ENCODE measurements at places on chromosomes 7 and 10.

DNA sequence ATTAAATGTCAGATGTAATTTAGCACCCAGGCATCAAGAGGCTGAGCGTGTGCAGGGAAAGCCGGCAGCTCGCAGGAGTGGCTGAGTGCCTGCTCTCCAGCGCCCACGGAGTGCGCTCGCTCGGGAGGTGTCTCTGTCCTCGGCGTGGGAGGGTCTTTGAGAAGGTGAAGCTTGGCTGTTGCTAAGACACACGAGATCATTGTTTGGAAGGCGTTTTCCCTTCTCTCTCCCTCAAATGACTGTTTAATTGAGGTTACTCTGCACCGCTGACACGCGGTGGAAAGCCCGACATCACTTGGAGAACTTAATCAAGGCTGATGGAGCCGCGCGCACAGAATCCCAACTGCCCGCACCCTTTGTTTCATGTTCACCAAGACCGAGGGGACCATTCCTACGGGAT is 414.6 kb downstream of the DNAJB6 start:
- DNase-seq = no peak

DNA sequence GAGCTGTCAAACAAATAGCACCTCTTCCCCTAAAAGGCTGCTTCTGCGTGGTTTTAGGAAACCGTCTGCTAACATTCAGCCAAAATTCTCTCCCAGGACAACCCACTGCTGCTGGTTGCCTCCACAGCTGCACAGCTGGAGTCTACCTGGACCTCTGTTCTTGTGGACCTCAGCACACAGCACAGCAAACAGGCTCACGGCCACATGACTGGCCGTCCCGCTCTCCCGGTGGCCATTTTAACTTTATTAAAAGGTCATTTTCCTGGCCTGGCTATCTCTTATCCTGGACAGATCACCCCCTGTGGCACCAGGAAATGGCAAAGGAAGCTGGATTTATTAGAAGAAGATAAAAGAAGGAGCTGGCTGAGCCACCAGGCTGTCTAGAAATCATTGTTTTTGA is 27.6 kb downstream of the SORBS1 start:
- no peak for DNase-seq

GRCh38 chr10:15158448-15158847 is 10.0 kb downstream of the NMT2 start:
- DNase-seq = no peak

- DNase-seq = no peak
Measured at GRCh38 chr10:8453587-8453986, 399.1 kb downstream of the GATA3 start.

DNA sequence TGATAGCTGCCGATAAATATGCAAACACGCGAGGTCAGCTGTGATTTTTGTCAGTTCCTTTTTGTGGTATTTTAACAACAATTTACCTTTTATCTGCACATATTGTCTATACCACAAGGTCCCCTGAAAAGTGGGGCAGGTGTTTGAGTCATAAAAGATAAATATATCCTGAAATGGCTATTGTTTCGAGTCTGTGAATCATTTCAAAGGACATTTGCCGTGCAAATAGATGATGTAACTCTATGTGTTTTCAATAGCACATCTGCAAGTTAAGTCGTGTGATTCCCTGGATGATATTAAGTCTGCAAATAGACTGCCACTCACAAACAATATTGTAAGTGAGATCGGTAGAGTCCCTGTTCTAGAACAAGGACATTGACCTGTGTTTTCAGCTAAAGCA is 193.0 kb upstream of the PITRM1 start:
- DNase-seq = no peak

DNA sequence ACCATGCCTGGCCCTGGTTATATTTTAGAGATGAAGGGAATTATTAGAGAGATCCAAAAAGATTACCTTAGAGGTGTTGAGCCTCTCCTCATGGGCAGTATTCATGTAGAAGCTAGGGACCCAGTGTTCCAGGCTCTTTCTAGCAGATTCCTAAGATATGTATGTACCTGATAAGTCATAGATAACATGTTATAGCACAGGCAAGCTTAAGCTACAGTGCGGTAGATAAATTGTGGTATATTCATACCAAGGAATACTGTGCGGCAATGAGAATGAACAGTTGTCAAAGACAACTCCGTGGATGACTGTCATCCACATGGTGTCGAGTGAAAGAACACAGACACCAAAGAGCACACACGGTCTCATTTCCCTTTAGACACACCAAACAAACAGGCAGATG is 53.1 kb downstream of the TACR2 start:
- DNase-seq = no peak

GRCh38 chr10:79374312-79375191 is 27.3 kb downstream of the PPIF start:
- DNase-seq = peak; percentile 88

DNA sequence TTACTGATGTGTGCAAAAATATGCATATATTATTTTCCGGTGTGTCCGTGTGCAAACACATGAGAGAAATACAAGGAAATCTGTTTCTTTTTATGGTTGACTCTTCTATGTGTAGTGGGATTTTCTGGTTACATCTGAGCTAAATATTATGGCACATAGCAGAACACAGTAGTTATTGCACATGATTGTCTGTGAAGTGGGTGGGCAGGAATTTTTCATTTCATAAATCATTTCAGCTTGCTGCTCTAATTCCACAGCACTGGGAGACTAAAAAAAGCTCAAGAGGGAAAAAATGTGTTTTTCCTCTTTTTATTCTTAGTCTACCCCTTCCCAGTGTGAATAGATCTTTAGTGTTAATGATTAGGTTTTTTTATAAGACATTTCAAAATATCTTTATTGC is 197.9 kb downstream of the MBL2 start:
- DNase-seq = no peak
